ENCODE measurements at places on chromosomes 1 and 21.

DNA sequence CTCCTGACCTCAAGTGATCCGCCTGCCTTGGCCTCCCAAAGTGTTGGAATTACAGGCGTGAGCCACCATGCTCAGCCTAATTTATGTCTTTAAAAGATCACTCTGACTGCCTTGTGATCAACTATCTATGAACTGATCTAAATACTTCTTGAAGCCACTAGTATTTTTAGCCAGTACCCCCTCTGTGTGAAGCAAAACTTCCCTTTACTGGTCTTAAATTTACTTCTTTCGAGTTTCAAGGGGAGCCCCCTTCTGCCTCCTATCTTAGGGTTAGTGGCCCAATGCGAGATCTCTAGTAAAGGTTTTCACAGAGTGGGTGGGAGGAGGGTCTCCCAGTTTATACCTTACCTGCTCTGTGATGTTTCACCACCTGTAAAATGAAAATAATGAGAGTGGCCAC, 66.1 kb upstream of the RPL11 start:
- DNase-seq, result no peak
- H3K36me3 ChIP-seq, result no peaks in the 10 kb centered on the region
- no peaks in the 10 kb centered on the region for H3K27me3 ChIP-seq
- no peak overlapping the region for H3K4me3 ChIP-seq
- no peak overlapping the region for H3K27ac ChIP-seq

DNA sequence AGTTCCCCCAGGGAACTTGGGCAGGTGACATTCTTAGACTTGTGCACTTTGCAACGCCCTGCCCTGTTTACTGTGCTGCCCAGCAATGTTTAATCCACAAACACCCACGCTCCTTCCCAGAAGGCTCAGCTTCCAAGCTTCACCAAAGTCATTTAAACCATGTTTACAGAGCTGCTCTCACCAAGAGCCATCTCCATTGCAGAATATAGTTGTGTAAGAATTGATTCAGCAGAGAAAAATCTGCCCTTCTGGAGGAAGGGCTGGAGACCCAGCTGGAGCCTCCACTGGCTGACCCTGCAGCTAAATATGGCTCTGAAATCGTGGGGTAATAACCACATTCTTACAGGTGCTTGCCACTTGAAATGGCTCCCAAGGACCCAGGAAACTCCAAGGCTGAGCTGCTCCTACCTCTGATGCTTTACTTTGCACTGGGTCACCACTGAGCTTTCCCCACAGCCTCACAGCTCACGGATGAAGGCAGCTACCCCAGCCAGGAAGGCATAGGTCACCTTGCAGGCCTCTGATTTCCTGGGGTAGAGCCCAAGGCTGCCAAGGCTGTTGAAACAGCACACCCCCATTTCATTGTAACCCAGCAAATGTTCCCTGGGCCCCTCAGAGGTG, 8.7 kb downstream of the CAPN2 start:
- peaks cover 84% of the 10 kb centered on the region for H3K36me3 ChIP-seq
- peaks cover 55% of the 10 kb centered on the region for H3K4me1 ChIP-seq
- DNase-seq, result no peak
- no peaks in the 10 kb centered on the region for H3K27me3 ChIP-seq

DNA sequence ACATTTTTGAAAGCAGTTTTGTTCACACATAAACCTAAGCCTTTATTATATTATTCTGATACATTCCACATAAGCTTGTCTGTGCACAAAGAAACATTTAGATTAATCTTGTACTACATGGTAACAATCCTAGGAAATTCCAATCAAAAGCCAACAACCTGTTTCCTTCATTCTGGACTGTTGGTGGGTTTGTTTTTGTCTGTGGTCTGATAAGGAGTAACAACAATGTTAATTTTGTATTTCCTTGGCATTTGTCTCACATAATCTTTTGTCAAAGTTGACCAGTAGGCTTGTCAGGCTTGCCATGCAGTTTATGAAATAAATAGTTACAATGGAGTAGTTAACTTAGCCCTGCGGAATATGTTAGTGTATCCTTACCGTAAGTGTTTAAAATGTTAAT, 183.3 kb downstream of the DHRS3 start:
- no peak overlapping the region for H3K4me3 ChIP-seq
- peaks cover 56% of the 10 kb centered on the region for H3K4me1 ChIP-seq
- H3K36me3 ChIP-seq, result no peaks in the 10 kb centered on the region
- H3K27ac ChIP-seq, result peak overlapping the region; percentile 6

DNA sequence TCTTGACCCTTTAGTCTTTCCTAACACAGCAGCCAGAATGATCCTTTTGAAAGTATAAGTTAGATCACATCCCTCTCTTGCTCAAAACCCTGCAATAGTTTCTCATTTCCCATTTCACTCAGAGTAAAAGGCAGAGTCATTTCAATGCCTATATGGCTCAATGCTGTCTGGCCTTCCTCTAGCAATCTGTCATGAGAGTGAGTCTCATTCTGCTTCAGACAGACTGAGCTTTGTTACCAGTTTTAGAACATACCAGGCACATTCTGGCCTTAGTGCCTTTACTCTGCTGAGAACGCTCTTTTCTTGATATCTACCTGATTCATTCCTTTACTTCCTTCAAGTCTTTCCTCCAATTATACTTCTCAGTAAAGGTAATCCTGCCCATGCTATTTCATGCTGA, 372.8 kb upstream of the PKN2 start:
- no peaks in the 10 kb centered on the region for H3K27me3 ChIP-seq
- DNase-seq, result no peak
- no peaks in the 10 kb centered on the region for H3K4me1 ChIP-seq
- H3K4me3 ChIP-seq, result no peak overlapping the region

DNA sequence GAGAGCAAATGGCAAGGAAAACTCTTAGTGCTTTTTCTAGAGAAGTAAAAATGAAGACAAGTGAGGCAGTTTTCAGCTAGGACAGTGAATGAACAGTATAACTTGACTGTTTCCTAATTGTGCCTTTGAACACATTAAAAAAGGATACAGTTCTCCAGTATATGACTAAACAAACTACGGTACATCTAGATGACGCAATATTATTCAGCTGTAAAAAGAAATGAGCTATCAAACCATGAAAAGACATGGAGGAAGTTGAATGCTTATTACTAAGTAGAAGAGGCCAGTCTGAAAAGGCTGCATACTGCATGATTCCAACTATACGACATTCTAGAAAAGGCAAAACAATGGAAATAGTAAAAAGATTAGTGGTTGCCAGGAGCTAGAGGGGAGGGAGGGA, 206.3 kb downstream of the SIPA1L2 start:
- peaks cover 27% of the 10 kb centered on the region for H3K4me1 ChIP-seq
- H3K27me3 ChIP-seq, result no peaks in the 10 kb centered on the region
- no peak overlapping the region for H3K4me3 ChIP-seq
- no peak for DNase-seq
- H3K27ac ChIP-seq, result no peak overlapping the region

GRCh38 chr1:168096296-168097165, 40.2 kb downstream of the GPR161 start:
- no peak overlapping the region for H3K4me3 ChIP-seq
- DNase-seq, result peak; percentile 32
- H3K36me3 ChIP-seq, result no peaks in the 10 kb centered on the region

DNA sequence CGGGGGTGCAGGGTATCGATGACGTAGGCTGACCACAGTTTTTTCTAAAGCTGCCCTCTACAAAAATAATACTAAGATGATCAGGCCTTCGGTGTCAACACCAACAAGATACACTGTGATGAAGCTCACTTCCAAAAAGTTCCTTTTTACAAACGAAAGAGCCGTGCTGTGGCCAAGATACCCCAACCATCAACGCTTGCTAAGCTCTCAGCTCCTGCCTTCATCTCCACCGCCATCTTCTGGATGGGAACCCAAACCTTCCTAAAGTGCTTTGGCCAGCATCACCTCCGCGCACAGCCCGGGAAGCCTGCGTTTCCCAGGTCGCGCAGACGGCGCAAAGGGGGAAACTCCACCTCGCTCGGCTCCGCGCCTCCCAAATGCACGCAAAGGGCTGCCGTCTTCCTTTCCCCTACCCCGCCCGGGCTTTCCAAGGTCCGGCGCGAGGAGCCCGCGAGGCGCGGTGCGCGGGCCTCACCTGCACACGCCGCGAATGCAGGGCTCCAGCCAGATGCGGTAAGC, 541 bp downstream of the USP48 start:
- H3K27me3 ChIP-seq, result no peaks in the 10 kb centered on the region
- peaks cover 9% of the 10 kb centered on the region for H3K36me3 ChIP-seq
- DNase-seq, result peak; percentile 65
- H3K27ac ChIP-seq, result peak overlapping the region; percentile 34
- H3K4me3 ChIP-seq, result peak overlapping the region; percentile 90

- no peak overlapping the region for H3K27ac ChIP-seq
- H3K4me3 ChIP-seq, result no peak overlapping the region
- H3K27me3 ChIP-seq, result no peaks in the 10 kb centered on the region
- no peaks in the 10 kb centered on the region for H3K4me1 ChIP-seq
- no peak for DNase-seq
These were observed 64.7 kb upstream of the COG2 start for GRCh38 chr1:230577537-230577936.

- H3K36me3 ChIP-seq, result peaks cover 95% of the 10 kb centered on the region
- no peaks in the 10 kb centered on the region for H3K27me3 ChIP-seq
- no peak overlapping the region for H3K4me3 ChIP-seq
- peaks cover 25% of the 10 kb centered on the region for H3K4me1 ChIP-seq
- DNase-seq, result no peak
These were observed 34.7 kb upstream of the SNX27 start for GRCh38 chr1:151577173-151577572.

DNA sequence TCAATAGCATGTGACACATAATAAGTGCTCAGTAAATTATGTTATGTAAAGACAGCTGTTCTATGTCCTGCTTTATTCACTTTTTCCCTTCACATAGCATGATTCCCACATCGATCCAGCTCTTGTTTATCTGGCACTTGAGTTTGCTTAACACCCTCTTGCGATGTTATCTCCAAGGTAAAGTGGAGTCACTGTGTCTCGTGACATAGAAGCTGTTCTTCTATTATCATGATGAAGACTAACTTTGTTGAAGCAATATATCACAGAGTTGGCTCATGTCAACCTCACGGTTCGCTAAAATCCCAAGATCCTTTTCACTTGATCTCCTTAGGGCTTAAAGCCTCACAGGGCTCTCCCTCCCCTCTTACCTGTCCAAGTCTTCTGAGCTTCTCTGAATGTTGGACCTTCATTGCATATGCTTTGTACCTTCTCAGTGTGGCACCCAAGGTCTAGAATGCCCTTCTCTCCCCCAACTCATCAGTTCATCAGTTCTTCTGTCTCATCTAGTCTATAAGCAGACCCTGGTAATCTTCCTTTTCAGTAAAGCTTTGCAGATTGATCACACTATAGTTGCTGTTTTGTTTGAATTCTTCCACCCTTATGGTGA, 38.0 kb downstream of the PLXNA2 start:
- H3K27ac ChIP-seq, result peak overlapping the region; percentile 90
- no peaks in the 10 kb centered on the region for H3K27me3 ChIP-seq
- no peak overlapping the region for H3K4me3 ChIP-seq
- H3K4me1 ChIP-seq, result peaks cover 93% of the 10 kb centered on the region
- no peak for DNase-seq
- peaks cover 56% of the 10 kb centered on the region for H3K36me3 ChIP-seq

GRCh38 chr1:30406996-30407864, 316.2 kb downstream of the MATN1 start:
- no peak overlapping the region for H3K4me3 ChIP-seq
- H3K36me3 ChIP-seq, result no peaks in the 10 kb centered on the region
- H3K4me1 ChIP-seq, result peaks cover 5% of the 10 kb centered on the region
- DNase-seq, result peak; percentile 36
- H3K27ac ChIP-seq, result no peak overlapping the region

GRCh38 chr1:88802404-88802803, 89.0 kb downstream of the GTF2B start:
- peaks cover 57% of the 10 kb centered on the region for H3K36me3 ChIP-seq
- no peak overlapping the region for H3K4me3 ChIP-seq
- no peak for DNase-seq
- no peaks in the 10 kb centered on the region for H3K27me3 ChIP-seq
- no peaks in the 10 kb centered on the region for H3K4me1 ChIP-seq

DNA sequence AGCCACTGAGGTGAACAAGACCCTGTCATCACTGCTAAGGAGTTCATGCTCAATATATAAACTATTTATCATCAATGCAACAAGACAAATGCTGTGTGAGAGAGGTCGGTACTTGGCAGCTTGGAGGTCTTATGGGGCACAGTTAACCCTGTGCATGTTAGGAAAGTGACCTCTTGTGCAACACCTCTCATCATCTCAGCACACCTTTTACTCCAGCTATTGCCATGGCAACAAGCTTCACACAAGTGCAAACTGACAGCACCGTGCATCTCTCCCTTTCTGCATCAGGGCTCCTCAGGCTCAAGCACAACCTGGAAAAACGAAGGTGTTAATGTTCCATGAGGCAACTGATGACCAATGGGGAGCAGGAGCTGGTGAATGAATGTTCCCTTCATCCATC, 14.7 kb upstream of the MYSM1 start:
- DNase-seq, result no peak
- no peak overlapping the region for H3K27ac ChIP-seq
- no peaks in the 10 kb centered on the region for H3K27me3 ChIP-seq

GRCh38 chr1:162530307-162530987, 31.1 kb upstream of the UAP1 start:
- H3K27me3 ChIP-seq, result no peaks in the 10 kb centered on the region
- no peak overlapping the region for H3K27ac ChIP-seq
- no peak for DNase-seq
- H3K4me1 ChIP-seq, result peaks cover 5% of the 10 kb centered on the region
- no peak overlapping the region for H3K4me3 ChIP-seq
- peaks cover 25% of the 10 kb centered on the region for H3K36me3 ChIP-seq

GRCh38 chr21:38610623-38611251, 112.5 kb upstream of the ERG start:
- H3K4me1 ChIP-seq, result no peaks in the 10 kb centered on the region
- DNase-seq, result no peak
- H3K27me3 ChIP-seq, result peaks cover 3% of the 10 kb centered on the region
- H3K36me3 ChIP-seq, result no peaks in the 10 kb centered on the region
- no peak overlapping the region for H3K4me3 ChIP-seq

DNA sequence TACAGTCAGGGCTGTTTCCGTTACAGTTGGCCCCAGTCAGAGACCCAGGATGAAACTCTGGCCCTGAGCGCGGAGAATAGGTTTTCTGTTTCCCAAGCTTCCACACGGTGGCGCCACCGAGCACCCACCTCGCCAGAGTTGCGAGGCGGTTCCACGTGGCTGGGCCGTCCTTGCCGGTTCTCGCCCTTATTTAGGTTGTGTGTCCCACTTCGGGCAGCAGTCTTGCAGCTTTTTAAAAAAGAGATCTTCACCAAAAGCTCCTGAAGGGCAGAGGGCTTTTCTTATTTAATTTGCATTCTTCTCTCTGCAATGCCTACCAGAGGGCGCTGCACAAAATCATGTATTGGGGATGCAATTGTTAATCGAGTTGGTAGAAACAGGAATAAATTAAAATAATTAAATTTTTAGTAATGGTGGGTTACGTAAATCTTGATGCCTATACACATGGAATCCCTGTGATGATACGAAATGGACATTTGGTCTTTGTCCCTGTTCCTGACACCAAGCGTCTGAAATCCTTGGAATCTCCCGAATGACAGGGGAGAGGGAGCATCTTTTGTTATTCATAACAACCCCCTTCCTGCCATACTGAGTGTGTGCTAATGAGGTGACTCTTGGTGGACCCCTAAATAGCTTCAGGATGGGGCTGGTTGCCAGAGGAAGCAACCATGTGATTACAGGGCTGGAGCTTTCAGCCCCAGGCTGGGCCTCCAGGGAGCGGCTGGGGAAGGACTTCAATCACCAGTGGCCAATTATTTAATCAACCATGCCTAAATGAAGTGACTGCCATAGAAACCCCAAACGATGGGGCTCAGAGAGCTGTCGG, 5.6 kb upstream of the S100A7 start:
- no peak overlapping the region for H3K4me3 ChIP-seq
- peak; percentile 55 for DNase-seq
- no peaks in the 10 kb centered on the region for H3K4me1 ChIP-seq
- H3K36me3 ChIP-seq, result no peaks in the 10 kb centered on the region
